ENCODE measurements at places on chromosomes 2 and 18.

DNA sequence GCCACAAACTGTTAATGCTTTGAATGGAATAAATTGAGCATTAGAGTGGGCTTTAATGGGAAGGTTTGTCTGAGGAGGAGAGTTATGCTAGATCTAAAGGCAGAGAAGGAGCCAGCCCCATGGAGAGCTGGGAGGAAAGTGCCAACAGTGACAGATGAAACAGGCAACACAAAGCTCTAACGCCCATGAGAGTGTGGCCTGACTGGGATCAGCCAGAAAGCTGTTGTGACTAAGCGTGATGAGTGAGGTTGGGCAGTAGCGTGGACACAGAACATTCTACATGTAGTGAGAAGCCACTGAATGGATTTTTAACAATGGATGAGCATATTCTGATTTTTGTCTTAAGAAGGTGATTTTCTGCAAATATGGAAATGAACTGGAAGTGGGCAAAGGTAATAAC, 185.3 kb upstream of the SIX2 start:
- no peak for DNase-seq

DNA sequence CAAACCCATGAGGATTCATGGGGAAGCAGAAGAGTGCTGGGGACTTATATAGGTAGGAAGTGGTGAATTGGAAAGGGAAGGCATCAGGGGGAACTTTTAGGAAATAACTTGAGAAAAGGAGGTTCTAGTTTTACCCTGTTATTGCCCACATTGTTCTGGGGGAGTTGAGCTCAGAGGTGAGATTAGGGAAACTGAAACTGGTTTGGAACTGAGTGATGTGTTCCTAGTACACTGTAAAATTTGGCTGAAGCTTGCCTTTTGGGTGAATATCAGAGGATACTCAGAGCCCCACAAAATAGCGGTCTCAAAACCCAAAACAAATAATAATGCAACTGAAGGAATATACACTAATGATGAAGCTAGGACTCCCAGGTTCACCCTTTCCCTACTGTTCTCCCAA, 39.6 kb upstream of the APOB start:
- no peak for DNase-seq

GRCh38 chr2:151840216-151841046, 12.2 kb upstream of the ARL5A start:
- no peak for DNase-seq

DNA sequence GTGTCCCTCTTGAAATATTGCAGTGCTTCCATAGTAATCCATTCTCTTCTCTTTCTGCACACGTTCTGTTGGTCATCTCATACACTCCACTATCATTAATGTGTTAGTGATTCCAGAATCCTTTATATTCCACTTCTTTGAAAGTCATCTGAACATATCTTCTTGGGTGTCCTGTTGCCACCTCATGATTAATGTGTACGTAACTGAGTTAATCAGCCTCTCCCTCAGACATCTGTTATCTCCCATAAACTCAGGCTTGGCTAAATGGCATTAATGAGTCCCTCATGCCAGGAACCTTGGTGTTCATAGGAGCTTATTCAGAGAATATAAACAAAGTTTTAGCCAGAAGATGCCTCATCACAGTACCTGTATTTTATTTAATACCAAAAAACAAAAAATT, 126.4 kb downstream of the NCOA1 start:
- DNase-seq, result peak; percentile 9

GRCh38 chr18:61201511-61201910, 131.7 kb upstream of the CDH20 start:
- DNase-seq, result no peak

GRCh38 chr18:50662177-50662576, 102.3 kb downstream of the MAPK4 start:
- DNase-seq, result no peak

DNA sequence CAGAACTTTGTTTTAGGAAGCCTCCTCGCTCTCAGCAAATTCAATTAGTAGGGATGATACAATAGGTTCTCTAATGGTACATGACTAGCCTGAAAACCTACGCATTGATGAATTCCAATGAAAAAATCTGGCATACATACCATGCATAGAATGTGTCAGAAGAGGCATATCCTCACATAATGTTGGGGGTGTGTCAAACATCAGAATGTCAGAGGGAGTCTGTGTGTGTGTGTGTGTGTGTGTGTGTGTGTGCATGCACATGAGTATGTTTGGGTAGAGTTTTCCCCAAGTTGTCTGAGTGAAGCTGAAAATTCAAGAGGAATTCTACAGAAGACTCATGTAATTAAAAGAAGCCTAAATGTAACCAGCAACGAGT, 78.5 kb downstream of the FIGN start:
- DNase-seq, result no peak

DNA sequence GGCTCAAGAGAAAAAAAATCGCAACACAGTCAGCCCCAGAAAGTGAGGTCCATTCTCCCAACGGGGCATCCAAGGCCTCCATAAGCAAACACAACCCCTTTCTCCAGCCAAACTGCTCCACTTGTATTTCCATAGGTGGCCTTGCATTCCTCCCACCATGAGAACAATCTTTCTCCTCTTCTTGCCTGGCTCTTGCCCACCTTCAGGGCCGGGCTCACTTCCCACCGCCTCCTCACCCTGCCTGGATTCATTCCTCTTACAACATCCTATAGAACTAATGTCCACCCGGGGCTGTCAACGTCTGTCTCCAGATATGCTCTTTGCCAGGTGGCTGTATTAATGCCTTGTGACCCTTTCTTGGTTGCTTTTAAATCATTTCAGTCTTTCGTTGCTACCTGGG, 124.5 kb downstream of the SMAD7 start:
- DNase-seq, result no peak

GRCh38 chr18:12699747-12700146, 2.8 kb downstream of the CEP76 start:
- DNase-seq, result no peak
